ENCODE measurements at places on chromosomes 5 and 9. TPM values are rescaled to one million over a fixed set of nuclear protein-coding genes. Genes with fewer than 3 reads are reported as not detected.

KIF2A gene
- total RNA-seq, result 67.0 TPM

RNF208 gene
- total RNA-seq, result under 0.01 TPM

ABO gene
- 0.63 TPM for total RNA-seq

PCDHA3 gene
- total RNA-seq, result 0.13 TPM

RAB14 gene
- total RNA-seq, result 33.8 TPM

DDX31 gene
- total RNA-seq, result 10.1 TPM

TSLP gene
- total RNA-seq, result under 0.01 TPM

DEPDC1B gene
- 4.4 TPM for total RNA-seq

DCP2 gene
- total RNA-seq, result 30.9 TPM

NR5A1 gene
- total RNA-seq, result not detected

S1PR3 gene
- total RNA-seq, result 1.2 TPM

PCDHGB6 gene
- total RNA-seq, result 1.5 TPM

SLC36A3 gene
- not detected for total RNA-seq

TMEM171 gene
- 1.4 TPM for total RNA-seq

ANKRD18A gene
- not detected for total RNA-seq

IFNA21 gene
- not detected for total RNA-seq

CDK5RAP2 gene
- total RNA-seq, result 18.7 TPM

TRIM7 gene
- total RNA-seq, result 7.6 TPM

MVB12B gene
- total RNA-seq, result 16.3 TPM

PHF24 gene
- total RNA-seq, result under 0.01 TPM

GPR151 gene
- total RNA-seq, result not detected

INSL6 gene
- total RNA-seq, result not detected

INSL4 gene
- not detected for total RNA-seq

LCN15 gene
- total RNA-seq, result 0.13 TPM

WDR36 gene
- total RNA-seq, result 37.0 TPM

IGFBPL1 gene
- total RNA-seq, result 0.13 TPM

PCDHB11 gene
- 0.13 TPM for total RNA-seq

CARD6 gene
- 34.0 TPM for total RNA-seq

DMRT2 gene
- not detected for total RNA-seq

SLC45A2 gene
- under 0.01 TPM for total RNA-seq

CRB2 gene
- not detected for total RNA-seq

LIX1 gene
- total RNA-seq, result not detected

ADGRD2 gene
- total RNA-seq, result not detected

RMRP gene
- total RNA-seq, result 194,626 TPM

SLCO4C1 gene
- total RNA-seq, result not detected

STRBP gene
- total RNA-seq, result 8.1 TPM

GPRIN1 gene
- total RNA-seq, result 4.5 TPM

FAM200C gene
- 2.9 TPM for total RNA-seq

TAF7 gene
- 51.2 TPM for total RNA-seq

TUT7 gene
- 16.0 TPM for total RNA-seq

WDR31 gene
- 0.38 TPM for total RNA-seq

SPATA31D4 gene
- not detected for total RNA-seq

SPINK7 gene
- not detected for total RNA-seq

MLLT3 gene
- total RNA-seq, result 1.9 TPM

SH3GLB2 gene
- 23.2 TPM for total RNA-seq

CD72 gene
- 0.13 TPM for total RNA-seq

PCDHA7 gene
- 0.13 TPM for total RNA-seq

SLC34A3 gene
- not detected for total RNA-seq

PTGR1 gene
- total RNA-seq, result 6.8 TPM

BTNL8 gene
- total RNA-seq, result 0.13 TPM

SFXN1 gene
- 71.8 TPM for total RNA-seq

TRPM3 gene
- 0.13 TPM for total RNA-seq

CTXN3 gene
- not detected for total RNA-seq

RGMB gene
- 12.3 TPM for total RNA-seq

UBQLN1 gene
- total RNA-seq, result 98.8 TPM

PTGS1 gene
- 1.8 TPM for total RNA-seq

Measured in dermis microvascular lymphatic vessel endothelial cell (primary cell).